ENCODE measurements at places on chromosomes 13 and 19. TPM values are rescaled to one million over a fixed set of nuclear protein-coding genes. Genes with fewer than 3 reads are reported as not detected.

- H3K4me1 ChIP-seq, result no peaks in the 10 kb centered on the region
- H3K4me3 ChIP-seq, result no peak overlapping the region
- H3K36me3 ChIP-seq, result no peaks in the 10 kb centered on the region
- DNase-seq, result no peak
- no peak overlapping the region for H3K27ac ChIP-seq
Observed at GRCh38 chr19:45934551-45935230, 20.1 kb upstream of the NANOS2 start.

- H3K4me3 ChIP-seq, result peak overlapping the region; percentile 65
- peaks cover 42% of the 10 kb centered on the region for H3K4me1 ChIP-seq
- H3K27me3 ChIP-seq, result no peaks in the 10 kb centered on the region
- H3K36me3 ChIP-seq, result no peaks in the 10 kb centered on the region
Observed at GRCh38 chr13:113862931-113863523, 849 bp downstream of the GAS6 start.

The TMEM255B gene
- total RNA-seq, result 2.7 TPM

- H3K36me3 ChIP-seq, result no peaks in the 10 kb centered on the region
- peaks cover 51% of the 10 kb centered on the region for H3K4me1 ChIP-seq
- no peak for DNase-seq
- no peak overlapping the region for H3K27ac ChIP-seq
Observed at GRCh38 chr19:45881909-45882528, 3.9 kb downstream of the IRF2BP1 start.

The ZNF837 gene
- total RNA-seq, result 2.6 TPM

- peak overlapping the region; percentile 97 for H3K27ac ChIP-seq
- peaks cover 75% of the 10 kb centered on the region for H3K4me1 ChIP-seq
- peak overlapping the region; percentile 32 for H3K4me3 ChIP-seq
- peak; percentile 80 for DNase-seq
- no peaks in the 10 kb centered on the region for H3K36me3 ChIP-seq
Observed at GRCh38 chr13:114064450-114065140, 67.8 kb downstream of the RASA3 start.

GRCh38 chr19:35991731-35992450 is 3.1 kb upstream of the SDHAF1 start:
- peaks cover 32% of the 10 kb centered on the region for H3K4me1 ChIP-seq
- DNase-seq, result no peak
- H3K4me3 ChIP-seq, result no peak overlapping the region
- H3K27ac ChIP-seq, result no peak overlapping the region
- no peaks in the 10 kb centered on the region for H3K36me3 ChIP-seq

DNA sequence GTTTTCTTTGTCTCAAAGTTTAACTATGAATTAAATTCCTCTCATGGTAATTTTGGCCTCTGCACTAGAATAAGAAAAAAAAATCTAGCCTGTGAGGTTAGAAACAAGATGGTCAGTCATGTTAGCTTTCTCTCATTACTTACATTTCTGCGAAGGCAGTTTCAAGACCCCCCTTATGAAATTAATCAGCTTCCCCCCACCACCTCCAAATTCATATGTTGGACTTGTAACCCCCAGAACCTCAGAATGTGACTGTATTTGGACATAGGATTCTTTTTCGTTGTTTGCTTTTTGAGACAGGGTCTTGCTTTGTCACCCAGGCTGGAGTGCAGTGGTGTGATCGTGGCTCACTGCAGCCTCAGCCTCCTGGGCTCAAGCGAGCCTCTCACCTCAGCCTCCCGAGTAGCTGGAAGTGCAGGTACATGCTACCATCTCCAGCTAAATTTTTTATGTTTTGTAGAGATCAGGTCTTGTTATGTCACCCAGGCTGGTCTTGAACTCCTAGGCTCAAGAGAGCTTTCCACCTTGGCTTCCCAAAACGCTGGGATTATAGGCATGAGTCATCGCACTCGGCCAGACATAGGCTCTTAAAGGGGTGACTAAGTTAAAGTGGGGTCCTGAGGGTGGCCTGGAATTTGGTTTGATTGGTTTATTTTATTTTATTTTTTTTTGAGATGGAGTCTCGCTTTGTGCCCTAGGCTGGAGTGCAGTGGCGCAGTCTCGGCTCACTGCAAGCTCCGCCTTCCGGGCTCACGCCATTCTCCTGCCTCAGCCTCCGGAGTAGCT is 1.4 kb downstream of the PLA2G4C start:
- peaks cover 25% of the 10 kb centered on the region for H3K4me1 ChIP-seq
- peaks cover 4% of the 10 kb centered on the region for H3K36me3 ChIP-seq
- no peaks in the 10 kb centered on the region for H3K27me3 ChIP-seq
- DNase-seq, result no peak
- no peak overlapping the region for H3K27ac ChIP-seq

DNA sequence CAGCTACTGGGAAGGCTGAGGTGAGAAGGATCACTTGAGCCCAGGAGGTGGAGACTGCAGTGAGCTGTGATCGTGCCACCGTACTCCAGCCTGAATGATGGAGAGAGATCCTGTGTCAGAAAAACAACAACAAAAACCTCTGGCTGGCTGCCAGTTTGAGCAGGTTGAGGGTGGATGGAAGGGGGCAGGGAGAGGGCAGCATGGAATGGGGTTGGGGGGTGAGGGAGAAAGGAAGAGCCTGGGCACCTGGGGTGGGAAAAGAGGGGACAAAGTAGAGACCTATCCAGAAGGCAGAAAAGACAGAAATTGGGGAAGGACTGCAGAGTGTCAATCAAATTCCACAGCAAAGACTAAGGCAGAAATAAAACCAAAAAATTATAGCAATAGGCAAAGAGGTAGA is 4.7 kb downstream of the SLC1A5 start:
- peaks cover 38% of the 10 kb centered on the region for H3K36me3 ChIP-seq
- H3K27ac ChIP-seq, result no peak overlapping the region
- H3K4me3 ChIP-seq, result peak overlapping the region; percentile 95
- peaks cover 65% of the 10 kb centered on the region for H3K4me1 ChIP-seq
- H3K27me3 ChIP-seq, result no peaks in the 10 kb centered on the region

GRCh38 chr13:43942286-43942685 is 62.6 kb downstream of the LACC1 start:
- H3K27me3 ChIP-seq, result no peaks in the 10 kb centered on the region
- DNase-seq, result no peak
- H3K4me3 ChIP-seq, result no peak overlapping the region
- H3K36me3 ChIP-seq, result no peaks in the 10 kb centered on the region
- no peak overlapping the region for H3K27ac ChIP-seq

DNA sequence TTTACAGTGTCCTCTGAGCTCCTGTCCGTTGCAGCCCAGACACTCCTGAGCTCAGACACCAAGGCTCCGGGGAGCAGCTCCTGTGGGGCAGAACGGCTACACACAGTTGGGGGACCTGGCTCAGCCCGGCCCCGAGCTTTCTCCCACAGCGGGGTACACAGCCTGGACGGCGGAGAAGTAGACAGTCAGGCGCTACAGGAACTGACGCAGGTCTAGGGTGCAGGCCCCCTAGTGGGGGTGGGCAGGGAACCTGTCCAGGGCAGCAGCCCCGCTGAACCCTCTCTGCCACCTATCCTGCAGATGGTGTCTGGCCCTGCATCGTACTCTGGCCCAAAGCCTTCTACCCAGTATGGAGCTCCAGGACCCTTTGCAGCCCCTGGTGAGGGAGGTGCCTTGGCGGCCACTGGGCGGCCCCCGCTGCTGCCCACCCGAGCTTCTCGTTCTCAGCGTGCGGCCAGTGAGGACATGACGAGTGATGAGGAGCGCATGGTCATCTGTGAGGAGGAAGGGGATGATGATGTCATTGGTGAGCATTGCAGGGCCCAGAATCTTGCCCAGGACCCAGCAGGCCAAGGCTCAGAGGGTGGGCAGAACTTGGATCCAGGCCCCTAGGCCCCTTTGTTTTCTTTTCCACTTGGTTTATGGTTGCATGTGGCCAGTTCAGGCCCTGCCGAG is 12.9 kb upstream of the PRR19 start:
- no peaks in the 10 kb centered on the region for H3K27me3 ChIP-seq
- H3K36me3 ChIP-seq, result peaks cover 75% of the 10 kb centered on the region
- no peak overlapping the region for H3K4me3 ChIP-seq
- H3K27ac ChIP-seq, result no peak overlapping the region

DNA sequence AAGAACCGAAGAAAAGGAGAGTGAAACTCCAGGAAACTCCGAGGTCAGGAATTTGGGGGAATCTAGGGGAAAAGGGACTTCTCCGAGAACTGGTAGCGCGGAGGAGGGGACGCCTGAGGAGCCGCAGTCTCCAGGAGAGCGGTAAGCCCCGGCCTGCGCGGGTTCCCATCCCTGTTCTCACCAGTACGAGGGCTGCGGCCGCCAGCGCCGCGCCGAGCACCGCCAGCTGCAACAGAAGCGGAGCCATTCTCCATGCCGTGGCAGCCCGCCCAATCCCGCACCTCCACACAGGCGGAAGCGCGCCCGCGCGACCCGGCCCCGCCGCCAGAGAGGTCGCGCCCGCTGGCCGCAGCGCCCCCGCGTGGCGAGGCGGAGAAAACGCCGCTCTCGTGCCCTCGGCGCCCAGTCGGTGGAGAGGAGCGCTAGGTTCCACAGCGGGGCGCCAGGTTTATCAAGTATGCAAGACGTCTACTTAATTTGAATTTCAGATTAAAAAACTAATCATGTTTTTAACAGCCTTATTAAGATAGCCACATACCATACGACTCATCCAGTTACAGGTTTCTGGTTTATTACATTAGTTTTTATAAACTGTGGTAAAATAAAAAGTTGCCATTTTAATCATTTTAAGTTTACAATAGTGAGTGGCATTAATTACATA is at the start of gene ALG5:
Gene ALG5, minus strand, starts transcription at position 287 of the 661 bp plus-strand sequence. Its CDS starts 40 bp downstream, at position 247.
- H3K4me3 ChIP-seq, result peak within 1 kb of the TSS; percentile 68
- no peaks in the 10 kb centered on the region for H3K27me3 ChIP-seq
- peak; percentile 95 for DNase-seq
- H3K4me1 ChIP-seq, result peaks cover 20% of the 10 kb centered on the region
- H3K27ac ChIP-seq, result peak within 1 kb of the TSS; percentile 98

DNA sequence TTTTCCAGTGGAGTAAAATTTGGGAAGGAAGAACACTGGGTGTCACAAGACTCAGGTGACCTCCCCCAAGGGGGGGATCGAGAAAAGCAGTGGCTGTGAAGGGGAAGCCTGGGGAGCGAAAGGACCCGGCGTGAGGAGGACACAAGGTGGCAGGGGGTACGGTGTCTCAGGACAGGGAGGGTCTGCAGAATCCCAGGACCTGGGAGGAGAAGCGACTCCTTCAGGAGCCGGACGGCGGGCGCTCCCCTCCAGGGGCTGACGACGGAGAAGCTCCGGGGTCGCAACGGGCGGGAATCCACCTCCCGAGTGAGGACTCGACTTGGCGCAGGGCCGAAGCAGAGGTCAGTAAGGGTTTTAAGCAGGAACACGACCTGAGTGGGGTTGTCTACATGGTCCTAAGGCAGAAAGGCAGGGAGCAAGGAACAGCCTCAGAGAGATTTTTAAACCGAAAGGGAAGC is 529 bp downstream of the ZNF836 start:
- peak; percentile 75 for DNase-seq
- no peaks in the 10 kb centered on the region for H3K27me3 ChIP-seq
- peak overlapping the region; percentile 84 for H3K27ac ChIP-seq
- peaks cover 26% of the 10 kb centered on the region for H3K36me3 ChIP-seq
- H3K4me3 ChIP-seq, result peak overlapping the region; percentile 75

- H3K27me3 ChIP-seq, result peaks cover 47% of the 10 kb centered on the region
- H3K4me3 ChIP-seq, result peak overlapping the region; percentile 62
- peaks cover 30% of the 10 kb centered on the region for H3K4me1 ChIP-seq
- peak overlapping the region; percentile 78 for H3K27ac ChIP-seq
- no peaks in the 10 kb centered on the region for H3K36me3 ChIP-seq
- DNase-seq, result no peak
Observed at GRCh38 chr13:112969692-112970338, 801 bp downstream of the MCF2L start.

DNA sequence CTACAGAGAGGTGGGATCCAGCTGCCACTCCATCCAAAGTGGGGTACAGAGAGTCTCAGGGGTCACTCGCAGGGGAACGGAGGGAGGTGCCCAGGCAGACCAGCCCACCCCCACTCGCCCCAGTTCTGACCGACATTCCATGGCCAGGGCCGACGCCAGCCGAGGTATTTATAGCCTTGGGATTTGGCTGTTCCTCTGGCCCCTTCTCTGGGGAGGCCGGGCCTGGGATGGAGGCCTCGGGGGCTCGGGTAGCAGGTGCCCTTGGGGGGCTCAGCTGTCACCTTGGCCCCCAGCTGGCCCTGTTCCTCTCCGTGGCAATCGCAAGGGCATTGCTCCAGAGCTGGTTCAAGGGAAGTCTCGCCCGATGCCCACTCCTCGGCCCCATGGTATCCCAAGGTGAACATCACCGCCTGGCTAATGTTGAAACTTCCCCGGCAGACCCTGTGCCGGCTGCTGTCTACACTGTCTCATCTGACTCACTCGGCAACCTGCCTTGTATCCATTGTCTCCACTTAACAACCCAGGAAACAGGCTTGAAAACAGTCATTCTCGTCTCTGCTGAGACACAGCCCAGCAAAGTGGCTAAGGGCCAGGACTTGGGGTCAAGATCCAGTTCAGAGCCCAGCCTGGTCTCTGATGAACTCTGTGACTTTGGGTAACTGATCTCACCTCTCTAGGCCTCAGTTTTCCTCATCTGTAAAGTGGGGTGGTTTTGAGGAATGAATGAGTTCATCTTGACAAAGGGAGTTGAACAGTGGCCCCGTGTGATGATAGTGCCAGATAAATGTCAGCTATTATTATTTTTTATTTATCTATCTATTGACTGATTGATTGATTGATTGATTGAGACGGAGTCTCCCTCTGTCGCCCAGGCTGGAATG is 9.7 kb downstream of the PRKACA start:
- peaks cover 43% of the 10 kb centered on the region for H3K36me3 ChIP-seq
- no peak overlapping the region for H3K4me3 ChIP-seq
- DNase-seq, result no peak
- H3K27ac ChIP-seq, result no peak overlapping the region

The OR7A5 gene
- 3.7 TPM for total RNA-seq

GRCh38 chr19:53659292-53659691 is 27.5 kb downstream of the DPRX start:
- H3K36me3 ChIP-seq, result no peaks in the 10 kb centered on the region
- no peak overlapping the region for H3K4me3 ChIP-seq
- no peaks in the 10 kb centered on the region for H3K27me3 ChIP-seq
- H3K4me1 ChIP-seq, result peaks cover 4% of the 10 kb centered on the region

GRCh38 chr13:23159760-23160637 is 20.8 kb upstream of the SGCG start:
- no peak for DNase-seq
- H3K27ac ChIP-seq, result no peak overlapping the region
- peaks cover 10% of the 10 kb centered on the region for H3K4me1 ChIP-seq
- peaks cover 21% of the 10 kb centered on the region for H3K27me3 ChIP-seq
- H3K4me3 ChIP-seq, result peak overlapping the region; percentile 45

The ELSPBP1 gene
- not detected for total RNA-seq

The FGF21 gene
- not detected for total RNA-seq

The CAPN12 gene
- total RNA-seq, result 11.6 TPM

- peak within 1 kb of the TSS; percentile 75 for H3K4me3 ChIP-seq
- H3K4me1 ChIP-seq, result peaks cover 28% of the 10 kb centered on the region
- no peaks in the 10 kb centered on the region for H3K36me3 ChIP-seq
- peaks cover 12% of the 10 kb centered on the region for H3K27me3 ChIP-seq
- peak; percentile 65 for DNase-seq
- peak within 1 kb of the TSS; percentile 29 for H3K27ac ChIP-seq
Observed at GRCh38 chr13:43786766-43787517, at the start of gene ENOX1. Gene ENOX1 (minus strand): TSS chr13:43786972.

- no peak overlapping the region for H3K4me3 ChIP-seq
- no peaks in the 10 kb centered on the region for H3K36me3 ChIP-seq
- H3K27ac ChIP-seq, result no peak overlapping the region
- H3K4me1 ChIP-seq, result no peaks in the 10 kb centered on the region
- H3K27me3 ChIP-seq, result no peaks in the 10 kb centered on the region
- DNase-seq, result no peak
Observed at GRCh38 chr13:53341144-53341510, 312.5 kb downstream of the OLFM4 start.

The C19orf73 gene
- total RNA-seq, result not detected
